ENCODE measurements at places on chromosomes 16 and 17.
A peak's percentile ranks its signal among the peaks of the same experiment; 100 is the strongest.

GRCh38 chr17:50049636-50050035 lies 6.3 kb upstream of the ITGA3 start:
- DNase-seq, result no peak

GRCh38 chr17:56447171-56447570 lies 146.3 kb upstream of the NOG start:
- no peak for DNase-seq

- no peak for DNase-seq
These were observed 23.7 kb downstream of the ZC3H18 start for GRCh38 chr16:88593910-88594309.

- DNase-seq, result no peak
These were observed 228.6 kb downstream of the ZFHX3 start for GRCh38 chr16:72819345-72819744.

DNA sequence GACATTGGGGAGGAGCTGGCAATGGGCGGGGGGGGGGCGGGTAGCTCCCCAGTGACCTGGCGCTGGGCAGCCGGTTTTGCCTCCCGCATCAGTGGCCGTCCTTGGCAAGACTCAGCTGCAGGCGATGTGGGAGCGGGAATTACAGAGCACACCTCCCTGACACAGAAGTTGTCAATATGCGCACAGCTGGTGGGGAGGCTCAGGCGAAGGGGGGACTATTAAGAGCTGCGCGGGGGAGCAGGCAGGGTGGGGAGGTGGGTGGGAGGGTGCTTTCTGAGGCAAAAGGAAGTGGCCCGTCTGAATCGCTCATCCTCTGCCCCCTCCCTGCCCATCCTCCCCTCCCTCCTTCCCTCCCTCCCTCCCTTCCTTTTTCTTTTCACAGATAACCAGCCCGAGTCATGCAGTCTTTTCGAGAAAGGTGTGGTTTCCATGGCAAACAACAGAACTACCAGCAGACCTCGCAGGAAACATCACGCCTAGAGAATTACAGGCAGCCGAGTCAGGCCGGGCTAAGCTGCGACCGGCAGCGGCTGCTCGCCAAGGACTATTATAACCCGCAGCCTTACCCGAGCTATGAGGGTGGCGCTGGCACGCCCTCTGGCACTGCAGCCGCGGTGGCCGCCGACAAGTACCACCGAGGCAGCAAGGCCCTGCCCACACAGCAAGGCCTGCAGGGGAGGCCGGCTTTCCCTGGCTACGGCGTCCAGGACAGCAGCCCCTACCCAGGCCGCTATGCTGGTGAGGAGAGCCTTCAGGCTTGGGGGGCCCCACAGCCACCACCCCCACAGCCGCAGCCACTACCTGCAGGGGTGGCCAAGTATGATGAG lies 44.0 kb downstream of the SREBF1 start:
- peak; percentile 61 for DNase-seq

GRCh38 chr16:88295671-88296436 lies 86.9 kb upstream of the ZNF469 start:
- DNase-seq, result no peak

DNA sequence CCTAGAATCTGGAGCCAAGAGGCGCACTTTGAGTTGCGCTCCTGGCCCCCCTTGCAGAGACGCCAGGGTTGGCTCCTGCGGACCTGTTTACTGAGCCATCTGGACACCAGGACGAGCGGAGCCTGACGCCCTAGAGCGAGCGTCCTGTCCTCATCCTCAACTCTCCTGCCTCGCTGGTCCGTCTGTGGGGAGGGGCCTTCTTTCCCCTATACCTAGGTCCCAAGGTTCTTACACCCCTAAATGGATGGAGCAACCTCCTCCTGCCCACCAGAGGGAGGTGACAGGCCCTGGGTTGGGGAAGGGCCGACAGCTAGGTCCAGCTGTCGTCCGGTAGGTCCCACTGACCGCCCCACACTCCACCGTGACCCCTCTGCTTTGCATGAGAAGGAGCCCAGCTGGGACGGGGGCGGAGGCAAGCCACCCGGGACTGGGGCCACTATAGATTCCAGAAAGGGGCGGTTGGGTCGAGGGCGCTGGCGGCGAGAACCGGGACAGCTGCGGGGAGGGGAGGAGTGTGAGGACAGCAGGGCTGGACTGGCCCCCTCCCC lies 3.1 kb upstream of the LHX1 start:
- no peak for DNase-seq

- no peak for DNase-seq
These were observed 3.7 kb downstream of the MGRN1 start for GRCh38 chr16:4628283-4628682.

- no peak for DNase-seq
These were observed 188.2 kb upstream of the ANKFN1 start for GRCh38 chr17:55965051-55965450.

DNA sequence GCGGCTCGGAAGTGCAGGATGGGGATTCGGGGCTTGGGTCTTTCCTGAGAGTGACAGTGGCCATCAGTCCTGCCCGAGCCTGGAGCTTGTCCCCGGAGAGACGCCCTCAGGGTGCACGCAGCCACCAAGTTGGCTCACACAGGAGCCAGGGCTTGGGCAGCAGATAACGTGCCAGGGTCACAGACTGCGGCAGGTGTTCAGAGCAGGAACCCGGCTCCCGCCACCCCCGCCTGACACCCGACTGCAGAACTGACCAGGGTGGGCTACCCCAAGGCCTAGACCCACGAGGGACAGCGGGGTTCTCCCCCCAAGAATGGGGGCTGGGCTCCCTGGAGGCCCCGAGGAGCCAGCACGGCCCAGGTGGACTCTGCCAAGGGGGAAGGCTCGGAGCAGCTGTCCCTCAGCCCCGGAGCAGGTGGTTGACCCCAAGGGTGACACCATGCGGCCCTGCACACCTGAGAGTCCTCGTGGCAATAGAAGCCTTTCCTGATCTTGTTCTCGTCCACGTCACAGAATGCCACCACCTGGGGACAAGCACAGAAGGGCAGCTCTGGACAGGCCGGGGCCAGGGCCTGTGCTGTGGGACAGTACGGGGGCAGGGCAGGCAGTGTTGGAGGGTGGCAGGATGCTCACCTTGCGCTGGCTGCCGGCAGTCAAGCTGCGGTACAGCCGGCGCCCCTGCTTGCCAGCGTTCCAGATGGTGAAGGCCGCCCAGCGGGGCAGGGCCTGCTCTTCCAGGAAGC lies 117.1 kb upstream of the ZNF750 start:
- peak; percentile 53 for DNase-seq

All from D341Med (cell line).